ENCODE measurements at places on chromosomes 3 and 15. TPM values are rescaled to one million over a fixed set of nuclear protein-coding genes. Genes with fewer than 3 reads are reported as not detected.
A peak's percentile ranks its signal among the peaks of the same experiment; 100 is the strongest.

- DNase-seq: no peak
Measured at GRCh38 chr3:166685246-166685645, 694.9 kb downstream of the ZBBX start.

DNA sequence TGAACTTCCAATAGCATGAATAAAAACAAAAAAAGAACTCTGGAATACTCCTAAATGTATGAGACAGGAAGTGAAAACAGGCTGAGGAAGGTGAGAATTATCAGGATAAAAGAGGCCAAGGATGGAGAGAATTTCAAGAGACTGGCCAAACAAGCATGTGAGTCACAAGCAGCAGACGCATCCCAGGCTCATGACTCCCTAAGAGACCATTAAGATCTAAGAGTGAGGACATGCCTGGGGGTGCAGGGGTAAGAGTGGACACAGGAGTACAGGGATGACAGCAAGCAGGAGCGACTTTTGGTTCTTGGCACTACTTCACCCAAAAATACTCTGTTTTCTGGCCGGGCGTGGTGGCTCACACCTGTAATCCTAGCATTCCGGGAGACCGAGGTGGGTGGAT is 7.1 kb downstream of the SCAMP2 start:
- DNase-seq: no peak

- DNase-seq: no peak
Measured at GRCh38 chr15:31471731-31472430, 145.2 kb downstream of the KLF13 start.

- no peak for DNase-seq
Measured at GRCh38 chr15:82105451-82106215, 59.8 kb upstream of the MEX3B start.

DNA sequence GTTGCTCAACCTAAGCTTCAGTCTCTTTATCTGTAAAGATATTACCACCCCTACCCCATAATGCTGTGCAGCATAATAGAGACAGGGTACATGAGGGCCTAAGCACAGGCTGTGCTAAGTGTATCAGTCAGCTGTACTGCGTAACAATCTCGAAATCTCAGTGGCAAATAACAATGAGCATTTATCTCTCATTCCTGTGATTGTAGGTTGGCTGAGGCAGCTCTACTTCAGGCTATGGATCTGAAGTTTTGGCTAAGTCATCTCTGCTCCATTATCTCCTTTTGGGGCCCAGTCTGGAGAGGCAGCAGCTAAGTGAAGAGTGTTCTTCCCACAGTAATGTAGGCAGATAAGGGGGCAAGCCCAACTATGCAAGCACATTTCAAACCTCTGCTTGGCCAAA is 7.1 kb upstream of the SLC6A11 start:
- DNase-seq: no peak

- DNase-seq: no peak
Measured at GRCh38 chr15:90407871-90408317, 19.9 kb downstream of the IQGAP1 start.

DNA sequence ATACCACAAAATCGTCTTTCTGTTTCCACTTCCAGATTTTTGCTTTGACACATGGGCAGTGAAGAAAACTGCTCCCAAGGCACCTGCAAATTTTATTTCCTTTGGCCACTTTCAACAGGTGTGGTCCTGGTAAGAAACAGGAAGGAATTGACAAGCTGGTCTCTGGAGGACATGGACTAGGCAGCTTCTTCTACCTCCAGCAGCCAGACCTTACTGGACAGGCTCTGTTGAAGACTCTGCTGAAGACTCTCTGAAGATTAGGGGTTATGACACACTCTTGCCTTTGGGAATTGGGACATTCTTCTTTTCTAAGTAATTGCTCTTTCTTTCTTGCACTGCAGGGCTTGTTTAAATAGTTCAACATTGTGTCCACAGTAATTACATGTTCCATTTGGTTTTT is 147.7 kb upstream of the DCBLD2 start:
- DNase-seq: no peak

- DNase-seq: no peak
Measured at GRCh38 chr3:197408177-197408957, 110.0 kb upstream of the DLG1 start.

DNA sequence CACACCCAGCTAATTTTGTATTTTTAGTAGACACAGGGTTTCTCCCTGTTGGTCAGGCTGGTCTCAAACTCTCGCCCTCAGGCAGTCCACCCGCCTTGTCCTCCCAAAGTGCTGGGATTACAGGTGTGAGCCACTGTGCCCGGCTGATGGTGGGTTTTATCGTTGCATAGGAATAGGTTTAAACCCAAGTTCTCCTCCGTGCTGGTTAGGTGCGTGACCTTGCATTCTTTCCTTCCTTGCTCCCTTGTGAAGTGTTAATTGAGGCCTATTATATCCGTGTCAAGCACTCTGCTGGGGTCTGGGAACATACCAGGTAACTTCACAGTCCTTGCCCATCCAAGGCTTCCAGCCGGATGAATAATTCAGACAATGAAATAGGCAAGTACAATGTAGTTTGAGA is 19.3 kb upstream of the ETV5 start:
- no peak for DNase-seq

DNA sequence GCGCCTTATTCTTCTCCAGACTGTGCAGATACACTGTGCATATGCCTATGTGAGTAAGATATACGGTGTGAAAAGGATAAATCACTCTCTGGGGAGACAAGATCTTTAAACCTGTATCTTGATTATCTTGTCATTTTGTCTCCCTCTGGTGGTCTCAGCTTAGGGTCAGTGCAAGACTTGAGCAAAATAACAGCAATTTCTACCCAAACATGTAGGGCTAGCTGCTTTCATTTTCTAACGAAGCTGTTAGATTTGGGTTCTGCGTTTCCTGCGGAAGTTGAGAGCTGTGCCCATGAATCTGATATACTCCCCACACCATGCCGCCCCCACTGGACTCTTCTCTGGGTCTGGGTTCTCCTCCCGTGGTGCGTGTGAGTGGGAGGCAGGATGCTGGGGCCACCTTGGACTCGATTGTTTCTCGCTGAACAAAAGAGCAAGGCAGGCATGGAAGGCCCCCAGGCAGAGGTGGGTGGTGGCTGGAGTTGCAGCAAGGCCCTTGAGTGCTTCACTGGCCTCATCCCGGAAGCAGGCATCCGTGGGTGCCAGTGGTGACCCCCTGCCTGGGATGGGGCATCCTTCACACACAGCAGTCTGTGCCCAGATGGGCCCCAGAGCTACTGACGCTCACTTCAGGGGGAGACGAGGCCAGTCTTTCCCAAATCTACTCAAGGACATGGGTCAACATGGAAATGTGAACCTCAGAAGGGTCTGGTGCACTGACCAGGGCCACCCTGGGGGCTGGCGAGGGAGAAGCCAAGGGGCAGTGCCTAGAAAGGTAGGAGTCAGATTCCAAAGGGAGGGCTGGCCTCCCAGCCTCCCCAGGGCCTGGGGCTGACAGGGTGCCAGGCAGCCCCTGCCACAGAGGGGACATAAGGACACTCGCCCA is 179.6 kb downstream of the NSMCE3 start:
- no peak for DNase-seq

GRCh38 chr3:114496021-114496434 is 202.2 kb downstream of the TIGIT start:
- no peak for DNase-seq

DNA sequence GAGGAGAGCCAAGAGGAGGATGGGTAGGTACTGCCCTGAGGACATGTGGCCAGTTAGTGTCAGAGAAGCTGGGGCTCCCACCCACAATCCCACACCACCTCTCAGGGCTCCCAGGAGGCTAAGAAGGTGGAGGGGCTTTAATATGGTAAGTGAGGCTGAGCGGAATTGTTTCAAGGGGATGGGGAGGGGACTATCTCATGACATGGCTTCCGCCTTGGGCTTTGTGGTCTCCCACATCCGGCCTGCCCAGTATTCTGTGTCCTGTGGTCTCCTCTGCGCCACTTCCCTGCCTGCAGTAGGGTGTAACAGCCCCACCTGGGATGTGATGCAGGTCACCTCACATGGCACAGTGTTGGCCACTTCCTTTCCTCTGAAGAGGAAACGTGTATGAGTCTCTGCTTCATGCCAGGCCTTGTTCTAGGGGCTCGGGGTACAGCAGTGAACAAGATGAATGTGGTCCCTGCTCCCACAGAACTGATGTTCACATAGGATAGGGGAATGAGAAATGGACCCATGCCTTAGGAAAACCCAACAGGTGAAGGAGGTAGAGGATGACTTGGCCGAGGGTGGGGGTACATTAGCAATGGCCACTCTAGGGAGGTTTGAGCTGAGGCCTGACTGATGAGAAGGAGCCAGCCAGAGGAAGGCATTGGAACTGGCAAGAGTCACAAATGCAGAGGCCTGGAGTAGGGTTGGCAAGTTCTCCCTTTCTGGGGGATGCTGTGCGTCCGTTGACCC is 3.2 kb downstream of the NEIL1 start:
- no peak for DNase-seq

- no peak for DNase-seq
Measured at GRCh38 chr3:182482705-182483104, 310.6 kb upstream of the ATP11B start.

DNA sequence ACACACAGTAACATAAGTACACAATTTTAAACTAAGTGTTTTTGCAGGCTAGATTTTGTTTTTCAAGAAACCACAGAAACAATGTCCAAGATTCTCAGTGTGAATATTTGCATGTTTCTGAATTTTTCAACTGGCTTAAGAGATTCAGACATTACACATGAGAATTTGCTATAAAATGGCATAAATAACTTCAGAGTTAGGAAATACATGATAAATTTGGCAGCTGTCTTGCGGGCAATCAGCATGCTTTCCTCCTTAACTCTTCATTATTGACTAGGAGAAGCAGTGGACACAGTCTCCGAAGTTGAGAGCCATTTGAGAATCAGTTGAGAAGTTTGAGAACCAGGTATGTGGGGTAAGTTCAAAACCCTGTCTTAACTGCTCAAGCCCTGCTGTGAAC is 625.6 kb upstream of the SGO1 start:
- DNase-seq: no peak

GRCh38 chr3:16583551-16583950 is 21.7 kb downstream of the DAZL start:
- DNase-seq: no peak

DNA sequence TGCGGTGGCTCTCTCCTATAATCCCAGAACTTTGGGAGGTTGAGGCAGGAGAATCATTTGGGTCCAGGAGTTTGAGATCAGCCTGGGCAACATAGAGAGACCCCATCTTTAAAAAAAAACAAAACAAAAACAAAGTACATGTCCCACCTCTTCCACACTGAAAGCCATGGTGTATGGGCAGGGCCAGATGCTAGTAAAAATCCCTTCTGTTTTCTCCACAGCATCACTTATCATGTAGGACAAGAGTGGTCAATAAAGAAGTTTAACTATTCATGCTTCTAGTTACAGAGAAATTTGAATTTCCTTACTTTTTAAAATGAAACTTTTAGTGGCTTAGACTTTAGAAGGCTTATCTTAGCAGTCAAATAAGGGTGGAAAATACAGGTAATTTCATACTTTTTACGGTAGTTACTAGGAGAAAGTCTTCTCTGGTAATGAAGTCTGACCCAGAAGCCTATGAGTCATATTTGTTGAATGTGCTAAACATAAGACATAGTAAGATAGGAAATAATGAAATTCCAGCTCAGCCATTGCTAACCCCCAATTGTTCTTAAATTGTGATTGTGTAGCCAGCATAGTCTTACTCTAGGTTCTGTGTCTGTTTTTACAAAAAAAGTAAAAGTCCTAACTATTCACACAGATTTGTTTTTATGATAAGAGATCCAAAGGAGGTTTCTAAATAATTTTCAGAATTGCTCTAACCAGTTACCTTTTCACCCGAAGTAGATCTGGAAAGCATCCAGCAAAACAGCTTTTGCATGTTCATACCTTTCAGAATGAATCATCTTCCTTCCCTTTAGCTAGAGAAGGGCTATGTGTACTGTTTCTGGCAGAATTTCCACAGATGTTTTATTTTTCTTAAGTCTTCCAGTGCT is 16.4 kb upstream of the ZNF609 start:
- no peak for DNase-seq

- no peak for DNase-seq
Measured at GRCh38 chr3:105913616-105914015, 44.8 kb upstream of the CBLB start.

DNA sequence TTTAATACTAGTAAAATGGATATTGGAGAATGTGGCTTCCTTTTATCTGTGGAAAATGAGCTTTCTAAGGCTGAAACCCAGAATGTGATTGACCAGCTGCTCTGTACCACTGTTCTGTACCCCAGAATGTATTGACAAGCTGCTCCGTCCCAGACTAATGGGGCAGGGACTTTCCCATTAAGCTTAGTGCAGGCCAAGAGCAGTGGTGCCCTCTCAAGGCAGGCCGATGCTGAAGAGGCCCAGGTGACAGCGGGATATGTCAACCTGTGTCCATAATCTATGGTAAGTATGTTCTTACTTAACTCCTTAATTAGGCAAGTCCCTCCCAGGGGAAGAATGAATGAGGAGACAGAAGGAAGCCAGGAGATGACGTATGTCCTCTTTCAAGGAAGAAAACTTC is 31.1 kb downstream of the SGO1 start:
- no peak for DNase-seq

GRCh38 chr3:123883701-123884202 is 380 bp downstream of the MYLK start:
- peak; percentile 72 for DNase-seq

DNA sequence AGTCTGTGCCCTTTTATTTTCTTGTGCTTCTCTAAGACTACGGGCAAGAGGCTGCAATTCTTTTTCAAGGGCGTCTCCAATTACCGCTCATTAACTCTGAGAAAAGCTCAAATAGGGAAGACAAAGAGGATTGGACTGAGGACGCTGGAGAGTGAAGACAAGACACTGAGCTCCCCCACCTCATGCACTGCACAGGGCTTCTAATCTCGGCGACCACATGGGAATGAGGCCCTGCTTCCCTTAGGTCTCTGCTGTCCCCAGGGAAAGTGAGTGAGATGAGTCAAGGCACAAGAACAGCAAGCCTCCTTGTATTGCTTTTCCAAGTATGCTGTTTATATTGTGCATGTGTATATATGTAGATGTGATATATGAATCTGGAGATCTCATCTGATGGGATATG is 392.2 kb upstream of the CFAP20DC start:
- no peak for DNase-seq

DNA sequence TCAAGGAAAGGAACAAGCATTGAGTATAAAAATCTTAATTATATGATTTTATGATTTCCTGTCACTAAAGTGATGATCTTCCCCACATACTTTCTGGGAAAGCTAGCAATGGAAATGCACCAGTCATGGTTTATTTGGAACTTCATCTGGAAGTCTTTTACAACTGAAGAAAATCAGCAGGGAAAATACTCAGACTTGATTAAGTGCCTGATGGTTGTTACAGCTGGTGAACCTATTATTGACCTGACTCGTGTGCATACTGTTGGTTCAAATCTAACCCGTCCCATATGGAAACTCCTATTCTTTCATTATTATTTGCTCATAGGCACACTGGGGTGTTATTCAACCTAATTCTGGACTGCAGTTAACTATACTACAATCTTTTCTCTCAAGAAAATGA is 701.8 kb upstream of the CCDC54 start:
- DNase-seq: no peak

- no peak for DNase-seq
Measured at GRCh38 chr3:57078344-57078634, 17.8 kb downstream of the SPATA12 start.

GRCh38 chr3:170811928-170812591 is 57.9 kb downstream of the RPL22L1 start:
- DNase-seq: peak; percentile 78

Gene STAC
- 18.1 TPM for total RNA-seq

Gene MESP1
- 0.15 TPM for total RNA-seq

Gene CHST2
- total RNA-seq: 15.1 TPM

Gene CLDN16
- total RNA-seq: not detected

Gene PLA1A
- not detected for total RNA-seq

Gene THAP10
- 3.4 TPM for total RNA-seq

Gene DGKG
- total RNA-seq: not detected

Gene ANKRD63
- 0.26 TPM for total RNA-seq

Gene DPP8
- total RNA-seq: 26.0 TPM

Gene TM4SF1
- 0.26 TPM for total RNA-seq

Gene GPR15
- total RNA-seq: not detected

Gene QTRT2
- 54.5 TPM for total RNA-seq
